ENCODE measurements at places on chromosomes 4 and X.

DNA sequence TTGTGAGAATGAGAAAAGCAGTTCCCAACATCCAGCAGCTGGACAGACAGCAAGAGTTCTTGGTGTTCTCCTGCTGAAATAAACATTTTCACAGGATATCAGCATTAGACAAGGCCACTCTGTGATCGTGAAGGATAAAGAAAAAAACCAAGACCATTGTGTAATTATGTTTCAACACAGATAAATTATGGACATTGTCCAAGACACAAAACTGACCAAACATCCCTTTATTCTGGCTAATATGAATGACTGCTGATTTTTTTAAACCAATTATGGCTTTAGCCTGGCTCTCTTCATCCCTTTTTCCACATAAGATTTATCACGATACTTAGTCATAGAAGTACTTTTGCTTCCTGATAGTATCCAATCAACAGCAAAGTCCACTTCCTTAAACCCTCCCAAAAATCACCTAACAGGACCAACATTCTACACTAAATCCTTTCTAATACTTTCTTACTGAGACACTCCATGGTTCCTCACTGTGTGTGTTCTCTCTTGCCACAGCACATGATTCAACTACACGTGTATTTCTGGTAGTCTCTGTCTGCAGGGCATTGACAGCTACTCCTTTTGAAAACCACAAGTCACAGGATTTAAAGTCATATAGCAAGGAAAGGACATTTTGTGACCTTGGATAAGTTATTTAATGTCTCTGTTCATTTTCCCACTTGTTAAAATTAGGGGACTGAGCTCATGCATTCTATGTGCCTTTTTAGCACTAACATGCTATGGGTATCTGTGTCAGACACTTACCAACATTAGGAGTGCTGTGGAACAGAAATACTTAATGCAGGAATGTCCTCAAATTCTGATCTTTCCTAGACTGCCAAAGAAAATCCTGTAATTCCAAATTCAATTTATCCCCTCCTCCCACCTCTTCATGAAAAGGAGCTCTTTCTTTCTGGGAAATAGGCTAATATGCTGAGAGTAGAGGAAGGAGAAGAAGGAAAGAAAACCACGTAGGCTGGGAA lies 137.2 kb upstream of the PGRMC2 start:
- DNase-seq, result no peak

DNA sequence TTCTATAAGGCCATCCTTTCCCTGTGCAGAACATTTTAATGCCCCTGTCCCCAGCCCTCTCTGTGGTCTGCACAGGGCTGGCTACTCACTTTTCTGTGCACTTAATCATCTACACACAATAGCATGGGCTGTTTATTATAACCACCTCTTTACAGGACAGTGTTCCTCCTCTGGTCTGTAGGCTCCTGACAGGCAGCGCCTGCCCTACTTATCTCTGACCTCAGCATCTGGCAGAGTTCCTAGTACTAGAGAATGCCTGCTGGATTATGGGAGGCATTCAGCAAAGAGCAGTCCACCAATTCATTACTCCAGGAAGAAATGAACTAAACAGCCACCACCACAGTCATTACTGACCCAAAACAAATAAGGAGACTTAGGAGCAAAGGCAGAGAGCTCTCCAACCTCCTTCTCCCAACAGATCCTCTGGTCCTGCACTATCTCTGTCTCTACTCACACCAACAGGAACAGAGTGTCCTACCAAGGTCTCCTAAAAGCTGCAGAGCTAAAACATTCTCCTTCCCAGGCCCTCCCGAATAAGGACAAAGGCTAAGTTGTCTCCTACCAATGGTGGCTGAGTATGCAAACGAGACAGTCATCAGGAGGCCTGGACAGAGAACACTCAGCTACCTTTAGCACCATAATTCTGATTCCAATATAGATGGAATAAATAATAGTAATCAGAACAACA lies 279.2 kb downstream of the QDPR start:
- DNase-seq, result no peak

GRCh38 chr4:34720571-34720970 lies 1523.7 kb downstream of the ARAP2 start:
- DNase-seq, result no peak

- DNase-seq, result no peak
These were observed 14.9 kb upstream of the PDE5A start for GRCh38 chr4:119643306-119644042.

DNA sequence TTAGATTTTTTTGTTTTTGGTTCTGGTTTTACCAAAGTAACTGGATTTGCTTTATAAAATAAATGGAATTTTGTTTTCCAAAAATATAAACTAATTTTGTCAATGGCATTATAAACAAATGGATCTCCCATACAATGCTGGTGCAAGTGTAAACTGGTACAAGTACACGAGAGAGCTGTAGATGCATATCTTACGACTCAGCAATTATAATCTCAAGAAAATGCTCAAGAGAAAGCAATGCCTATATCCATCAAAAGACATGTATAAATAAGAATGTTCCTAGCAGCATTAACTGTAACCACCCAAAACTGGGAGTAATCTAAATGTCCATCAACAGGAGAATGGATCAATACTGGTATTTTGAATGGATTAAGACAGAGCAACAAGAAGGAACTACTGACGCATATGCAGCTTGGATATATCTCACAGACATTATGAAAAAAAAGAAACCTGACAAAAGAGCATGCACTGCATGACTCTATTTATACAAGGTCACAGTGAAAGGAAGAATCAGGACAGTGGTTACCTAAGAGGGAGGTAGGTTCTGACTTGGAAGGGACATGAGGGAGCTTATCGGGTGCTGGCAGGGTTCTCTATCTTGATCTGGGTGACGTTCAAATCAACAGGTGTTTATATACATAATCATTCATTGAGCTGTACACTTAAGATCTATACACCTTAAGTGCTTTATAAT lies 9.5 kb downstream of the ADH5 start:
- no peak for DNase-seq

DNA sequence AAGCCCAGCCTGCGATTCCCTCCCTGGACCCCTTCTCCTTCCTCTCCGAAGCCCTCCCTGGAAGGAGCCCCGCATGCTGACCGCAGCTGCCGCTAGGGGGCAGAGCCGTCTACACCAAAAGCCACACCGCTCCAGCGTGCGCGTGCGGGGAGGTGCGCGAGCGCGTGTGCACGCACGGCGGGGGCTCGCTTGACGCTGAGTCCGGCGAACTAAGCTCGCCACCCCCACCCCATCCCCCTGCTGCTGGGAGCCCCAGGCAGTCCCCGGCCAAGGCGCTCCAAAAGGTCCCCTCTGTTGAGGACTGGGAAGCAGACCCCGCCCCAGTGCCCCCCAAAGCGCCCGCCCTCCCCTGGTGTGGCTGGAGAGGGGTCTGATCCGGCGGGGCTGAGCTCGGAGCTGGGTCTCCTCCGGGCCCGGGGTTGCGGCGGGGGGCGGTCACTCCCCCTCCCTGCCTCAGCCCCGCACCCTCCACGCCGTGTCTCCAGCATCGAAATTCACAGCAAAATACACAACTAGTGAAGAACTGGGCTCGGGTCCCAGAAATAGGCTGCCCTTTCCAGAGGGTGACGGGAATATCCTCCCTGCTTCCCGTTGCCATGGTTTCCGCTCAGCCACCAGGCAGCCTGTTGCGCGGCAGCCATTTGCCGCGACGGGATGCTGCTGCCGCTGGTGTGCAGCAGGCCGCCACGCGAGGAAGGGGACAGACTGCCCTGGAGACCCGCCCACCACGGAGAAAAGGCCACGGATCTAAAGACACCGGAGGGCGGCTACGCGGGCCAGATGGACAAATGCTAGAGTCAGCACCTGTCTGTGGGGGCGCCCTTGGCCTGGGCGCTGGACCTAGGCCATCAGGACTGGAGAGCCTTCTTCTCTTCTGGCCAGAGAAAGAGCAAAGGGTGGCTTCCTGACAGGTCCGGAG lies 11.2 kb upstream of the CCNQ start:
- DNase-seq, result peak; percentile 76
